ENCODE measurements at places on chromosomes 7 and 10. TPM values are rescaled to one million over a fixed set of nuclear protein-coding genes. Genes with fewer than 3 reads are reported as not detected.

LIPJ gene
- total RNA-seq = 0.87 TPM

CYP26C1 gene
- 0.23 TPM for total RNA-seq

CYP3A5 gene
- total RNA-seq = not detected

ATP6V0A4 gene
- not detected for total RNA-seq

EPO gene
- total RNA-seq = not detected

- DNase-seq = no peak
Measured at GRCh38 chr10:46554166-46554781, 2.2 kb downstream of the GPRIN2 start.

GRCh38 chr10:7593063-7593462, 73.7 kb downstream of the ITIH5 start:
- DNase-seq = no peak

DNA sequence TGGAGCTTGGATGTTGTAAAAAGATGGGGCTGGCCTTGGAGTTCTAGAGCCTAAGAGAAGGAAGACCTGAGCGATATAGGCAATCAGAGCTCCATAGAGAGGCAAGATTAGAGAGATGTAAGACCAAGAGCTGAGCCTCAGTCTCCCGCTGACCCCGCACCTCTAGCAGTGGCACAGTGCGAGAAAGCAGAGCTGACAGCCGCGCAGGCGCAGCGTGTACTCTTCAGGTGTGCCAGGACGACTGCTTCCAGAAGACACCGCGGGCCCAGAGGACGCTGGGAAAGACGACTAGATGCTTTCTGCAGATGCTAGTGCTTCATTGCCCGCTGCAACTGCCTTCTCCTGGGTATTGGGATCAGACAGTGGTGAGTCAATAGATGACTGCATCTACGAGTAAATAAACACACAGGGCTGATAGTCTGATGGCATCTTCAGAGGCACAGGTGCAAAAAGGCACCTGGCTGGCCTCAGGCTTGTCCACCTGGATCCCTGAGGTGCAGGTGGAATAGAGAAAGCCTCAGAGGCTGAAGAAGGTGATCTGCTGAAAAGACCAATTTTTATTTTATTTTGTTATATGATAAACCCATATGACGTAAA, 38.1 kb upstream of the CCDC6 start:
- no peak for DNase-seq

GRCh38 chr7:128886391-128887168, 23.9 kb downstream of the ATP6V1F start:
- peak; percentile 51 for DNase-seq

DNA sequence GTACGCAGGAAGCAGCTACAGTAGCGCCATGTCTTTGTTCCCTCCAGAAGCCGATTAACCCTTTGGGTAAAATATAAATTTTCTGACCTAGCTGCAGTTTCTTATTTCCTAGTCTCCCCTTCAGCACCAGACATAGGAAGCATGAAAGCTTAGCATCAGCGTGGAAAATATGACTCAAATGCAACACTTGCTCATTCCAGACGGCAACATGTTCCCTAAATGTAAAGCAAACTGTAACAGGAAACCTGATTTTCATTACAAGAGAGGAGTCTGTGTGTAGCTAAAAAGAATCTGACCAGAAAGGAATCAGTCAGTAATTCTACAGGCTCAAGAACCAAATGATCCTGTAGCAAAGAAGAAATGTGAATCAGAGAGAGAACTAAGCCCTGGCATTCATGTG, 219.2 kb downstream of the C7orf25 start:
- no peak for DNase-seq

DNA sequence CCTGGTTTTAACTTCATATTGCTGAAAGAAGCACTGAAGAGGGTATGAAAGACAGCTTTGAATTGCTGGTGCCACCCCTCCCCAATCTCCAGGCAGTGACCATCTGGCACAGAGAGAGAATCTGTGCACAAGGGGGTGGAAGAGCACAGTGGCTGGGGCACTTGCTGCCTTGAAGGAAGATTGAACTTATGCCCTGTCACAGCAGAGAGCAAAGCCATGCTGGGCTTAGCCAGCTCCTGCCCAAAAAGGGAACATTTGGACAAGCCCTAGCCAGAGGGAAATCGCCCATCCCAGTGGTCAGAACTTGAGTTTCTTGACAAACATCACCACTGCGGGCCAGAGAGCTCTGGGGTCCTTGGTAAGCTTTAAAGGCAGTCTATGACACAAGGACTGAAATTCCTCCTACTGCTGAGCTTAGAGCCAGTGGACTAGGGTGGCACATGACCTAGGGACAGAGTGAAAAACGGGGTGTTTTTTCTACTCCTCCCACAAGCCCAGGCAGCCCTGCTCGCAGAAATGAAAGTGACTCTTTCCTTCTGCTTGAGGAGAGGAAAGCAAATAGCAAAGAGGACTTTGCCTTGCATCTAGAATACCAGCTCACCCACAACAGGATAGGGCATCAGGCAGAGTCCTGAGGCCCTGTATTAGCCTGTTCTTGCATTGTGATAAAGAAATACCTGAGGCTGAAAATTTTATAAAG, 257.2 kb downstream of the CTNNA3 start:
- no peak for DNase-seq
